ENCODE measurements at places on chromosomes 3 and 15.
A peak's percentile ranks its signal among the peaks of the same experiment; 100 is the strongest.

DNA sequence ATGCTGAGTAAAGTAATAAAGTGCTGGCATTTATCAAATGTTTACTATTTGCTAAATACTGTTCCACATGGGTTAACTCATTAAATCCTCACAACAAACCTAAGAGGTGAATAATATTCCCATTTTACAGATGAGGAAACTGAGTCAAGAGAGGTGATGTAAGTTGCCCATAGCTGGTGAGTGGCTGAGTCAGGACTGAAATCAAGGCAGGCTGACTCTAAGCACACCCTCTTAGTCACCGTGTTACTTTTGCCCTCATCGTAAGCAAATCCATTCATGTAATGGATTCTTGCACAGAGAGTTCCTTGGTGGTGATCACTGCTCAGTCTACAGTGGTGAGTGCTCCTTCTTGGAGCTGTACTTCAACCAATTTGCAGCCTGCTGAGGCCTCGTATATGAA is 28.9 kb upstream of the PTX3 start:
- DNase-seq: no peak

- DNase-seq: no peak
Observed at GRCh38 chr15:62326460-62327011, 161.5 kb upstream of the C2CD4B start.

DNA sequence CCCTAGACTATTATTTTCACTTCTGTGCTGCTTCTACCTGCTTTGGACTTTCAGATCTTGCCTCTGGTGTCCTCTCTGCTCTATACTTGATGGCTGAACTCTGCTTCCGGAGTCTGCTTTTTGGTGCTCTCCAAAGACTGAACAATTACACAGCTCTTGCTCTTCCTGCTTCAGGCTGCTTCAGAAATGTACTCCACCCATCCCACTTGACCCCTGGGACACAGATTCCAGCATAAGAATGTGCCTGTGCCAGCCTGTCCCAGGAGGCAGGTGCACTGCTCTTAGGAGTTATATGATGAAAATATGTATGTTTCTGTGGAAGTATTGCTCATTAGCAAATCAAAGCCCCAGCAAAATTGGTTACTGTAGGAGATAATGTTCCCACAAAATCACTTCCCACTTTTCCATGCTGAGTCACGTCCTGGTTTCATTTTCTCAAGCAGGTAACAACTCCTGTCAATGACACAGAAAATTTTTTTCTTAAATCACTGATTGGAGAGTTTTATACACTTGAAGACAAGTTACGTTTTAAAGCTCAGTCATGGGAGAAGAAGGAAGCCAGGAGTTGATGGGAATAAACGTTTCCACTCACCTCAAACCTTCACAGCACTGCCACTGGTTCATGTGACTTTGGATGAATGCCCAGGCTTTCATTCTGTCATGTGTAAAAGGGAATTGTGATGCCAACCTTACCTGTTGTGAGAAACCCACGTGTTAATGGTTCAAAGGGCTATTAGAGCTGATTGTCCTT is 239.4 kb upstream of the ZPLD1 start:
- DNase-seq: no peak

DNA sequence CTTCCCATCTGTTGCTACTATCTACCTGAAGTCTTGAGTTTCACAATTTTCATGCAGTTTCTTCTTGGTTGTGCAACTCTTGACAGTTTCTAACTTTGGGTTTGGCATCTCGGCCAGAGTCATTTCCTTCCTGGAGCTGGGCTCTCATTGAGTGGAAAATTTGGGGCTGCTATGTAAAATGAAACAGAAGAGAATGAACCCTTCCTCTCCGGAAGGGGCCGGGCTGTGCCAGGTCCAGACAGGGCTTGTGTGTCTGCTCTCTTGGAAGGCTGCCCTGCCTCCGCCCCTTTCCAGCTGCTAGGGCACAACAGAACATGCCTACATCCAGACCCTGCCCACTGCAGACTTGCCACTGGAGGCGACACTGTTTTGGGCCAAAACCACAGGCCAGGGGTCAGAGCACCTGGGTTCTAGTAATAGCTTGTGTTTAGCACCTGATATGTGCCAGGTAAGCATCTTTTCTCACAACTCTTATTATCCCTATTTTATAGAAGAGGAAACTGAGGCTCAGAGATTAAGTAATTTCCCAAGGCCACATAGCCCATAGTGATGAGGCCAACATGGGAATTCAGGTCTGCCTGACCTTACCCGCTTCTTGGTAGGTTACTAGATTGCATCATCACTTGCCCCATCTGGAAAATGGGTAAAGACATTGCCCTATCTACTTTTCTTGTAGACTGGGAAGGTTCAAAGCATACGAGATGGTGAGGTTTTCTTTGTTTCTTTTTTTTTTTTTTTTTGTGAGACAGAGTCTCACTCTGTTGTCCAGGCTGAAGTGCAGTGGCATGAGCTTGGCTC is 25.0 kb downstream of the IRAK2 start:
- no peak for DNase-seq

- DNase-seq: no peak
Observed at GRCh38 chr3:31974471-31974870, 6.6 kb downstream of the OSBPL10 start.

- DNase-seq: no peak
Observed at GRCh38 chr3:50297384-50297775, 1.8 kb downstream of the HYAL3 start.

- no peak for DNase-seq
Observed at GRCh38 chr15:84572231-84572630, 28.6 kb upstream of the ZSCAN2 start.

GRCh38 chr3:31829010-31829409 is 152.1 kb downstream of the OSBPL10 start:
- no peak for DNase-seq

DNA sequence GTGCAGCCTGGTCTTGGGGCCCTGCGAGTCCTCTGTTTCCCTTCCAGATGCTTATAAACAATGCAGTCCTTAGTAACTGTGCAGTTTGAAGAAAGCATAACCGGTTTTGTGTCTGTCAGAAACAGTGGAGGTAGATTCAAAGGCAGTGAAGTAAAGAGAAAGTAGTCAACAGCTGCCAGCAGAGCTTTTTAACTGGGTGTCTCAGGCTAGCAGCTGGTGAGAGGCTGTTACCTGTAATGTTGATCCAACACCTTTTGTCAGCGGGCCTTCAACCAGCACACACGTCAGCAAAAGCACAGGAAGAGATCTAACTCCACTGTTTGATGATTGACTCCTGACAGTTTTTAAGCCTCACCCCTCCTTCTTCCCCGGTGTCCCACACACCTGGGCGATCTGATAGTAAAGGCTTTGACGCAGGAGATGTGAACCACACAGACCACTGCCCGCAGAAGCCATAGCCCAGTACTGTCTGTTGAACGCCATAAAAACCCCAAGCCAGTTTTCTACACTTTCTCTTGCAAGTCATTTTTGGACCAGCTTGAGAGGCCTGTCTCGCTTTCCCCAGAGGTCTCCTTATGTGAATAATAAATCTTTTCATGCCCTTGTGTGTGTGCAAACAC is 178.0 kb downstream of the FMN1 start:
- no peak for DNase-seq

GRCh38 chr3:165544432-165544831 is 292.8 kb downstream of the BCHE start:
- no peak for DNase-seq

DNA sequence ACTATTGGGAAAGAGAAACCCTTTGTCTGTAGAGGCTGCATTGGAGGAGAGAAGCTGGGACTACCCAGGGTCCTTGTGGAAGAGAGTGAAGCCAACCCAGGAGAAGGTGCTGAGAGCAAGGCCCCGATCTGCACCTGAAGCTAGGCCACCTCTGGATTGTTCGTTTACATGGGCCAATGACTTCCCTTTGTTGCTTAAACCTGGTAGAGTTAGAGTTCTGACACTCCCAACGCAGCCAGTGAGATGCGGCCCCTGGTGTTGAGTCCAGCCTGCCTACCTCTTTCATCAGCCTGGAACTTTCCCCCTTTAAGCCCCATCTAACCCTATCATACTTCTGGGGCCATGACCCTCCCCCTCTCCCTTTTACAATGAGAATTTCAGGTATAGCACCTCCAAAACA is 30.8 kb downstream of the CCDC13 start:
- DNase-seq: no peak

GRCh38 chr3:177599326-177599725 is 402.0 kb upstream of the TBL1XR1 start:
- no peak for DNase-seq

- DNase-seq: no peak
Observed at GRCh38 chr15:50380089-50380488, 25.1 kb upstream of the GABPB1 start.

DNA sequence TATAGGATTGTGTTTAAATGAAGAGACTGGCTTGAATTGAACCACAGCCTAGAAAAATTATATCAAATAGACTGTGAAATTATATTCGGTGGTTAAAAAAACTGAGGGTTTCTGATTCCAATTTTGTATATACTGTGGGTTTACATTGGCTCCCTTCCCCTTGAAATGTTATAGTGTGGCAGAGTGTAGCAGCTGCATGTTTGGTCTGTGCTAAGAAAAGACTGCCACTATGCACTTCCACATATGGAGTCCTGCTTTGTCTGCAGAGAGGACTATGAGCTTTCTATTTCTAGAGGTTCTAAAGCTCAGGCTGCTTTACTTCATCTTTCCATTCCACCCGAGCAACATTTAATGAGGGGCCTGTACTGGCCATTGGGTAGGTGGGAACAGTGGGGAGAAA is 112.3 kb downstream of the P3H2 start:
- no peak for DNase-seq

- DNase-seq: peak; percentile 68
Observed at GRCh38 chr3:68666429-68667136, 265.8 kb downstream of the TAFA4 start.

DNA sequence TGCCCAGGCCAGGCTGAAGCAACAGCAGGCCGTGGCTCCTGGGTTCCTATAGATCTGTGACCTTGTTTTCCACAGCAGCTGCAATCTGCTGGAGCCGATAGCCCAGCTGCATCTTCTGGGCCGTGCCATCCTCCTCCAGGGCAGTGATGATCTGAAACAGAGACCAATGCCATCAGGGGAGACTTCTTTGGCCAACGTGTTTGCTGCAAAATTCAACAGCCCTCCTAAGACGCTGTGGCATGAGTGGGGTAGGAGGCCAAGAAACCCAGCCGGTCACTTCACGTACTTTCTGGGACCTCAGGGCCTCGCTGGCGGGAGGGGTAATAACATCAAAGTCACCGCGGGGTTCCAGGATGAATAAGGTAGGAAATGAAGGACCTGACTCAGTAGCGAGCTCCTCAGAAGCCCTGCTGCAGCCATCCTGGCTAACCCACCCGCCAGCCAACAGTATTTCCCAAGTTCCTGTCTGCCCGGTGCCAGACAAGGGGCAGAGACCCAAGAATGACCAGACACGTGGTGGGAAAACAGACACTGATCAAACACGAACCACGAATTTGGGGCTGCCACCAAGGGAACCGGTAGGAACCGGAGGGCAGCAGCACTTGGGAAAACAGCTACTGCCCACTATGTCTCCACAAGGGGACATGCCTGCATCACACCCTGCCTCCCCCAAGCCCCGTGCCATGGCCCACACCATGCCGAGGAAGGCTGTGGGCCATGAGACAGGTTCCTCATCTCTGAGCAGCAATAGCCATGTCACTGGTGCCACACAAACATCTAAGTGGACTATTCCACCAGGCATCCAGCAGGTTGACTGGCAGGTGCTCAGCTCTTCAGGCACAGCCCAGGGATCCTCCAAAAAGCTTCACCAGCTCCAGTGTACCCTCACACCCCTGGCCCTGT is 25.2 kb downstream of the PLXNB1 start:
- DNase-seq: no peak

GRCh38 chr15:63892794-63893441 is 59.2 kb upstream of the HERC1 start:
- DNase-seq: no peak

GRCh38 chr15:98400120-98400519 is 248.2 kb upstream of the IGF1R start:
- no peak for DNase-seq

DNA sequence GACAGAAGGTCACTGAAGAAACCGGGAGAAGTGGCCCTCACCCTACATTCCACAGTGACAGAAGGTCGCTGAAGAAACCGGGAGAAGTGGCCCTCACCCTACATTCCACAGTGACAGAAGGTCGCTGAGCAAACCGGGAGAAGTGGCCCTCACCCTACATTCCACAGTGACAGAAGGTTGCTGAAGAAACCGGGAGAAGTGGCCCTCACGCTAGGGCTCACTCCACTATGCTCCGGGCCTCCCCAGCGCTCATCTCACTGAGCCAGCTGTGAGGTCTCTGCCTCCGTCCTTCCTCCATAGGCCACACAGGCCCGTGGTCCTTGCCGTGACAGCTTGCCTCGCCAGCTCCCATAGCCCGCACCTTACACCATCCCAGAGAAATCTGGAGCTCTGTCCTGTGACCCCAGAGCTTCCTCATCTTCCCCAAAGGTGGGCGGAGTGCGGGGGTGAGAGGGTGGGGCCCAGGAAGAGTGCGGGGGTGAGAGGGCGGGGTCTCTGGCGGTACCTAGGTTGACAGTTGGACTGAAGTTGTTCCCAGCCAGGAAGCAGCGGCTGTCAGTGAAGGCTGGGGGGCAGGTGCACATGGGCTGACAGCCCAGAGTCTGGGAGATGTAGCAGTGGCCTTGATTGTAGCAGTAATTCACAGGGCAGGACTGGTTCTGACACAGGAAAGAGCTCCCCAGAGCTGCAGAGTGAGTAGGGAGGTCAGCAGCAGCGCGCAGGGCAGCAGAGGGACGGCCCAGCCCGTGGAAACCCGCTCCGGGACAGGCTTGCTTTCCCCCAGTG is 32.0 kb downstream of the MUC20 start:
- no peak for DNase-seq

DNA sequence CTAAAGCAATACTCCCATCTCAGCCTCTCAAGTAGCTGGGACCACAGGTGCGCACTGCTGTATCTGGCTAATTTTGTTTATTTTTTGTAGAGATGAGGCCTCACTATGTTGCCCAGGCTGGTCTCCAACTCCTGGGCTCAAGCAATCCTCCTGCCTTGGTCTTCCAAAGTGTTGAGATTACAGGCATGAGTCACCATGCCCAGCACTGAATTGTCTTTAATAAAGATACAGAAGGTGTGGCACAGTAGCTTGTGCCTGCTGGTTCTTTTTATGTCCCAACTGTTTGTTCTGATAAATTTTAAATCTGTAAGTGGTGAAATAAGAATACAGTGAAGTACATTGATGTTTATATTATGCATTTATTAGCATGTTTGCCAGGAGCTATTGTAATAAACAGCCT is 20.6 kb upstream of the TRAK1 start:
- DNase-seq: no peak

DNA sequence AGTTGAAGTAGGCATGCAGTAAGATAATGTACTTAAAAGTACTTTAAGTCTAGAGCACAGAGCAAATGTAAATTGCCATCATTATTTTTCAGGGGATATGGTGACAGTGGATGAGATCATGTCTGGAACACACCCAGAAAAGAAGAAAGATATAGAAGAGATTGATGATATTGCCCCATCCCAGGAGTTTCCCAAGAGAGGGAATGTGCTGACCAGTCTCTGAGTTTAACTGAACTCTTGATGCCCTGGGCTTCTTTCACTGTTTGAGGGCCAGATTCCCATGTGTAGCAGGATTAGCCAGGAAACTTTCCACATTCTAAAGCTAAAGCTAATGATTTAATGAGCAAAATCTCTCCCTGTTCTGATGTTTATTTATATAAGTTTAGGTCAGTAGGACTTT is 366.8 kb upstream of the UMPS start:
- DNase-seq: peak; percentile 27

GRCh38 chr15:90836296-90836871 is 32.0 kb upstream of the FURIN start:
- DNase-seq: no peak

GRCh38 chr15:70761931-70762468 is 1.4 kb downstream of the UACA start:
- no peak for DNase-seq

All from T1000 (cell line).